NCI-H2107 (cell line): ENCODE measurements at places on chromosomes 4 and X.

DNA sequence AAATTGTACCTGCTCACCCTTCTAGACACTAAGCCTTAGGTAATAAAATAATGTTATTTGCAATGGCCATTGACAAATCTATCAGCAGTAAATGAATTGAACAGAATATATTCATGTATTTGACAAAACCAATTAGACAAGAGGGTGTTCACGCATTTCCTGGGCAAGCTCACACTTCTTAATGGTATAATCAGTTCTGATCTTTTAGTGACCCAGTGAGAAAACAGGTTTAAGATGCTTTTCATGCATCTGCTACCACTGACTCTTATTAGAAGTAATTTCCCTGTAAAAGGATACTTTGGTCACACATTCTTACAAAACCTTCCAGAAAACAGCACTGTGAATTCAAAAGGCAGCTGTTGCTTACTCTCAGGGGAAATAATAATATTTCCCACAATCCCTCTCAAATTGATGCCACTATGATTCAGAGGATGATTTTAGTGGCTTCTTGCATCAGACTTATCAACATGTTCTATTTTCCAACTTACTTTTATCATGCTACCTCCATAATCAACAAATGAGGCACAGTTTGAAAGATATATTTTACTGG lies 313.9 kb upstream of the NWD2 start:
- DNase-seq: no peak

DNA sequence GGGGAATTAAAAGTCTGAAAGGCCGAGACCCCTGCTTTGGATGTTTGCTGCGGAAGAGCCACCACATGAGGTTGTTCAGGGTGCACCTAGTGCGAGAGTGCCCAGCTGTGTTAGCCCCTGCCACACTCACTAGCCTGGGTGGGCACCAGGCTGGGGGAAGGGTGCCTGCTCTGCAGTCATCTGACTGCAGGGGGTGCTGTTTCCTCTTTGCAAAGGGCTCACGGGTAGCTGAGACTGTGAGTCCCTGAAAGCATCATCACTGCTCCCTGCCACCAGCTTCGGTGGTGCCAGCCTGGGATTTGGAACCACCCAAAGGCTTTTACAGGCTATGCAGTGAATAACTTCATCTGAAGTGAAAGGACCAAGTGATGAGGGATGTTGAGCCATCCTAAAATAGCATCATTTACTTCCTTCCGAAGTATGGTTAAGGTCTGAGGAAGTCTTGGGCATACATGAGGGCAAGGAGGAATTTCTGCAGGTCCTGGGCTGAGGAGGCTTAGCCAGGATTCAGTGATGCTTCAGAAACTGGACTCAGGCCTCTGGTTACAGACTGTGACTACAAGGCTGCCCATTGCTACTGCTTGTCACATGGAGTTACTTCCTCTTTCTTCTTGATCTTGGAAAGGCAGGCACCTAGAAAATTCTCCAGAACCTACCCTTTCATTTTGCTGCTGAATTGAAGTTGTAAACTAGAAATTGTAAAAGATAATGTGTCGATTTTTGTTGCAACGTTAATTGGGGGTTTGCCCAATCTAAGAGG lies 293.2 kb upstream of the PRPS2 start:
- DNase-seq: no peak

DNA sequence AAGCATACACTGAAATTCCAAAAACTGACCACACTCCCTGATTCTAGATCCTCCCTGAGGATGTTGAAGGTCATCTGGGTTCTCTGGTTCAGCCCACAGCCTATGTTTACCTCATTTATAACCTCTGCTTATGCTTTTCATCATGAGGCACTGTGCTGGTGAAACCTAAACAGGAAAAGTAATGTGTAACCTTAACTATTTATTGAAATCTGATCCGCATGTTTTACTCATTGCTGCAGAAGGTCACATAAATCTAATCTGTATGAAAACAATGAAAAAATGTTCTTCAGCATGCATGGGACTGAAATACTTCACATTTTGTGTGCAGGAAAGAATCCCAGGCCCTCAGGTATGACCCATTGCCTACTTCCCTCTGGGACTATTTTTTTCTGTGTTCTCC lies 30.3 kb downstream of the UCHL1 start:
- no peak for DNase-seq

- DNase-seq: no peak
Observed at GRCh38 chrX:9249051-9249846, 215.3 kb upstream of the FAM9B start.

DNA sequence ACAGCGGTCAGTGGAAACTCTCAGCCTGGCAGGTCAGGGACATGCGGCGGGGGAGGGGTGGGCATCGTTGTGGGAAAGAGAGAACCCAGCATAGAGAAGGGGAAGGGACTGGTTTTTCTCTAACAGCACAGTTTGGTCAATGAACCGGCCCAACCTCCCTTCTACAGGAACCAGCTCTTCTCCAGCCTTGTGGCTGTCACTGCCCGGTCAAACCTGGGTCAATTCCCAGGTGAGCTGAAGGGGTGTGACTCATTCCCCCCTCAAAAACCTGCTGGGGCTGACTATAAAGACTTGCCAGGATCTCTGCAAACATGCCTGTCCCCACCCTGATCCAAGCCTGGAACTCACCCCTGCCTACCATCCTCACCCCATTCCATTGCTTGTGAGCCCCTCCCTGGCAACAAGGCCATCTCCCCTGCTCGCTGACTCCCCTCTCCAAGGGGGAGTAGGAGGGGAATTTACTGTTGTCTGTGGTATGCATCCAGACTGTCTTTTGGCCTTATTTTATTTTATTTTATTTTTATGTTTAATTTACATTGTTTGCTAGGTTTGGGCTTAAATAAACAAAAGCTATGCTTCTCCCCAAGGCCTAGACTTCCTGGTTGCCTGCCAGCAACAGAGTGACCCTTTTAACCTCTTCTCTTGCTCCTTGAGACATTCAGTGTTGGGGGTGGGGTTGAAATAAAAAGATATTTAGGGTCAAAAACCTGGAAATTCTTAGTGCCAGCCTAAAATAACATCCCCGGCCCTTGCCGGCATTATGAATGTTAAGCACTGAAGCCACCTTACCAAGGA lies 49.6 kb downstream of the TSC22D3 start:
- no peak for DNase-seq

- no peak for DNase-seq
Observed at GRCh38 chr4:8585721-8586212, 5.6 kb downstream of the GPR78 start.
